ENCODE measurements at places on chromosomes 2 and 18.

GRCh38 chr2:233519787-233520611, 46.6 kb downstream of the USP40 start:
- DNase-seq, result no peak

- DNase-seq, result peak; percentile 52
Observed at GRCh38 chr18:44680273-44681075, at the start of gene SETBP1. Gene SETBP1, plus strand, starts transcription at chr18:44680888. Its CDS starts 20,459 bp downstream, at chr18:44701347.

DNA sequence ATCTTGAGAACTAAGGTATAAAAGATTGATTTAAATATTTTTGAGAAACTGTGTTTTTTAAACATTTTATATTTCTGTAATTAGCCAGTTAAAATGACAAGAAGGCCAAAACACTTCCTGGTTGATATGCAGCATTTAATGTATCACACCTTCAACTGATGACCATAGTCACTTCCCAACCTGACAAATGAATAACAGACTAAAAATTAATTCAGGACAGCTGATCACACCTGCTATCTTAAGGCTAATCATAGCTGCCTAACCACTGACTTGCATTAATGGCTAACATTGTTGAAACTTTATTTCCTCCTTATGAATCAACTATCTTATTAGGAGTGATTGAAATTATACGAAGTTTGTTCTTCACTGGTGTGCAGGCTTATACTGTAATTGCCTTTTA, 125.8 kb upstream of the MSTN start:
- no peak for DNase-seq

- DNase-seq, result no peak
Observed at GRCh38 chr18:59744271-59744721, 47.1 kb upstream of the CCBE1 start.

DNA sequence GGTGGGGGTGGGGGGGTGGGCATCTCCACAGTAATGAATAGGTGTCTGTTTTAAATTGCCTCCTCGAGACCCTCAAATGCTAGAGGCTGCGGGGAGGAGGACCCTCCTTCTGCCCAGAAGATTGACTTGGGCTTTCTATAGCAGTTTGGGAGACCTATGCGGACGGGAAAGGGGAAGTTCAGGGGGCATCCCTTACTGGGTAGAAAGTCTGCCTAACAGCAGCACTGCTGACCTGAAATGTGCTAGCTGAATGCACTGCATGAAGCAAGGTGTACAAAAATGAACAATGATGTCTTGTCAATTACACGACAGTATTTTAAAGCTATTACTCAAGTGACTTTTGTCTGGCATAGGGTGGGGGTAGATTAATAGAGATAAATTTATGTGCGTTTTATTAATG, 2.5 kb downstream of the DCC start:
- DNase-seq, result no peak

DNA sequence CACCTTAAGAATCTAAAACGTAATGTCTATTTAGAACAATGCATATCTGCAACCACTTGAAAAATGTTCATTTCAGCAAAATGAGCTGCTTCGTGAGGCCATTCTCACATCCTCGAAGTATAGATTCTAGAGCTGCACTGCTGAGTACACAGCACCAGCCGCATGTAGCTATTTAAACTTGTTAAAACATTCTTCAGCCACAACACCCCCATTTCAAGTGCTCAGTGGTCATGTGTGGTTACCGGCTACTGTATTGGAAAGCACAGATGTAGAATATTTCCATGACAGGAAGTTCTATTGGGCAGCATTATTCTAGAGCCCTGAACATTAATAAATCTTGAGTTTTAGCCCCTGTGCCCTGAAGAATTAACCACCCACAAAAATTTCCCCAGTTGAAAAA, 35.0 kb downstream of the SUMO1 start:
- DNase-seq, result no peak

GRCh38 chr2:205500065-205500464, 182.2 kb upstream of the NRP2 start:
- no peak for DNase-seq

- DNase-seq, result no peak
Observed at GRCh38 chr2:215357660-215358059, 45.8 kb downstream of the ATIC start.

- no peak for DNase-seq
Observed at GRCh38 chr2:216526939-216527338, 28.3 kb downstream of the RPL37A start.

DNA sequence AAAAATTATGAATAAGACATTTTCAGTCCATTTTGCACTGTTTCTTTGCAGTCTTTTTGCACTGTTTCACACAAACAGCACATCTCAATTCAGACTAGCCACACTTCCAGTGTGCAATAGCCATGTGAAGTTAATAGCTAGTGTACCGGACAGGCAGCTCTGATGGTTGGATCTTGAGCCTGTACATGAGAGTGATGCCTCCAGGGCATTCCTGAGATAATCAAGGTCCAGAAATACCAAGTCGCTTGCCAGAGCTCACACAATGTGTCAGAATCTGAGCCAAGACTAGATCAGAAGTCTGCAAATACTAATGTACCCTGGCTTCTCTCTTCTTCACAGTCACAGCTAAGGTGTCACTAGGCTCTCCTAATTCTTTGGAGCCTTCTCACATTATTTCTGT, 180.2 kb downstream of the OSR1 start:
- DNase-seq, result no peak

DNA sequence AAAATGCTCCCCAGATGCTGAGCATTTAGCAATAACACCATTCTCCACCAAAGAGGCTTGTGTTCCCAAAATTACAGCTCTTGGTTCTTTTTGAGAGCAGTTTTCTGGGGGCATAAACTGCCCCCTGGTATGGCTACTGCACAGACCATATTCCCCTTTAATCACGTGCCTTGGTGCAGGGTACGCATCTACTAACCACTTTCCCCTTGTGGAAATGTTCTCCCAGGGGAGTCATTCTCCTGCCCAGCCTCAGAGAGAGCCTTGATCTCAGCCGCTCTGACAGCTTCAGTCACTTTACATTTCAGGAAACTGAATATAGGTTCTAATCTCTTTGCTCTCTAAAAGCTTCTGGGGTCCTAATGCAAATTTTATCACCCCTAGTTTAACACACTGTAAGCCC, 44.7 kb upstream of the EML6 start:
- DNase-seq, result no peak

DNA sequence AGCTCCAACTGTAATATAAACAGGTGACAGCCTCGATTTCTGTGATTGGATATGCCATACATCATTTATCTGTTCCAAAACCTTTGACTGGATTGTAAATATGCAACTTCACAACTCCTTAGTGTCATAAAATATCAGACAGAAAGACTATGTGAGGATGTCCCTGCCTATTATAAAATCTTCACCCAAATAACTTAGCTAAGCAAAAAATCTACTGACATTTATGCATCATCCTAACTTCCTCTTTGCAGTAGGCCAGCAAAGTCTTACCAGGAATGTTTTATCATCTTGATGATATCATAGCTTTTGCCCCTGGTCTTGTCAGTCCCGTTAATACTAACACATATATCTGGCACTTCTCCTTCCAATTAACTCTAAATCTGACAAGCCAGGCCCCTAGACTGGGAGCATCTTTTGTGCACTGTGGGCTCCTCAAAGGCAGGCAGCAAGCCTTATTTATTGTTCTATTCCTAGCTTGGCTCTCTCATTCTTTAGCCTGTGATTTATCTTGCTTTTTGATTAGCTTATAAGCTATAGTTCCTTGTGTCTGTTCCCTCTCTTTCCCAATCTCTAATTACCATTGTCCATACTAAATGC, 356.5 kb upstream of the HNMT start:
- no peak for DNase-seq

GRCh38 chr18:7034924-7035323, 82.7 kb downstream of the LAMA1 start:
- DNase-seq, result no peak

DNA sequence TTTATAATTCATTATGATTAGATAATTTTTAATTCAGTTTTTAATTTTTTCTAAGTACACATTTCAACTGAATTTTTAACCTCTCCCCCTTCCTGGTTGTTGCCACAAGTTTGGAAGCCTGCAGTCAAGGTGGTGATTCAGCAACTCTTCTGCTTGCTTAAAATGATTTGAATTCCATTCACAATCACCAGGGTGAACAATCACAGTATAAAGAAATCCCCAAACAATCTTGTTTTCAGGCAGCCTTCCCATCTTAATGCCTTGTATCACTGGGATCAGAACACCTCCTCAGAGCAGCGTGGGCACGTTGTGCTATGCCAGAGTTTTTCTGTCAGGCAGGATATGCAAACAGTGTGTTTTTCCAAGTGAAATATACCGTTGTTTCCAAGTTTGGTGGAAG, 46.7 kb upstream of the BARD1 start:
- DNase-seq, result no peak

GRCh38 chr2:129331638-129332037, 647.8 kb upstream of the RAB6C start:
- DNase-seq, result no peak

- DNase-seq, result no peak
Observed at GRCh38 chr2:150222379-150222778, 265.1 kb downstream of the RND3 start.

DNA sequence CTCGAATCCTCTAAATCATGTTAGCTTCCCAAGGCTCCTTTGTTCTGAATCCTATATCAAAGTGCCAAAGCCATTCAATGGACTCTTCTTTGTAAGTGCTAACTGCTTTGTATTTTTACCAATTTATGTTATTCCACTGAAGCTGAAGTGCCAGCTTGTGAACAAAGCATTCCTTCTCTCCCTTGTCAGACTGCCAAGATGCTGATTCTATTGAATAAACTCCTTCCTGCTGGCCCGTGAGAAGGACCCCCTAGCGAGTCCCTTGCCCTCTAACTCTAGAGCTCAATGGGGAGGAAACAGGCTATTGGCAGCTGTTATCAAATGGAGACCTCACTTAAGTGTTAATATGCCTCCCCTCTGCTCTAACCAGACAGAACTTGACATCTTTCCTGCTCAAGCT, 1097.9 kb upstream of the CNTNAP5 start:
- no peak for DNase-seq

DNA sequence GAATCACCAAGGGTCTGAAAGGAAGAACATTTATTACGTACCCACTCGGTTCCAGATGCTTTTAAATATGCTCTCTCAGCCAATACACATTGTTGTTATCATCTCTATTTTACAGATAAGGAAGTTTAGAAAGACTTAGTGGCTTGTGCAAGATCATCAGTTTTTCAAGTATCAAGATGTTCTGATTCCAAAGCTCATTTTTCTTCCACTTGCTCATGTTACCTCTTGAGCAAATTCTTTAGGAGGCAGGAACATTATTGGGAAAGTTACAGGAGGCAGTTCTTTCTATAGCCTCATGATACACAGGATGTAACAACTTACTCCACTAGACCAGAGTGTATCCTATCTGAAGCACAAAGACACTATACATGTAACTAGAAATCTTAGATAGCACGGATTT, 65.0 kb upstream of the MMADHC start:
- no peak for DNase-seq

Measured in stimulated activated CD4-positive, alpha-beta T cell treated with anti-CD3 and anti-CD28 coated beads, Interleukin-2, amount 100 ng/mL, for 24 hours (primary cell).